ENCODE measurements at places on chromosomes 3 and 15. TPM values are rescaled to one million over a fixed set of nuclear protein-coding genes. Genes with fewer than 3 reads are reported as not detected.

GRCh38 chr3:169348929-169349621 lies 314.4 kb downstream of the MECOM start:
- DNase-seq, result no peak

DNA sequence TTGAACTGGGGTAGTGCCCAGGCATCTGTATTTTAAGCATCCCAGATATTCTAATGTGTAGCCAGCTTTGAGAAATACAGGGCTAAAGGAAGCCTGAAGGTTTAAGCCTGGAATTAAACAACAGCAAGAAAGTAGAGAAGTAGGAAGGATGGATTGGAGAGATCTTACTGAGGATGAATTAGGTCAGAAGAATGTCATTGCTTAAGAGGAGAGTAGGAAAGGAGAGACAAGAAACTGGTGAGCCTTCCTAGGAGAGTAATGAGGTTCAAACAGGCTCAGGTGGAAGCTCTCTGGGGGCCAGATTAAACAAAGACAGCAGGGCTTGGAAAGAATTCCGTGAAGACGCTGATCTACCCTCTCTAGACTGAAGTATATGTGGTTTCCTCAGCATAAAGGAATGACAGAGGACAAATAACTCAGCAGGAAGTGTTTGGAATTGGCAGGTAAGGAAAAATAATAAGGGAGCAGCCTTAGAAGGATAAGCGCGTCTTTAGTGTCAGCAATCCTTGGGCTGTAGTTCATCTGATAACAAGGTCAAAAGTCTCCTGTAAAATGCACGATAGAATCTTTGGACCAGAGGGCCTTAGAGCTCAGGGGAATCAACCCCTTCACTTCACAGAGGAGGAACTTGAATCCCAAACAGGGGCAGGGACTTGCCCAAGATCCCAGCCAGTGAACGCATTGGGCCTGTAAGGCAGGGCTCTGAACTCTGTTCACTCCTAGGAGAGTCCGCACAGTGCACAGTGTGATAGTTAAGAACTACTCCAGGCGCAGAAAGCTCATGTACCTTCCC lies 90.9 kb downstream of the TP63 start:
- no peak for DNase-seq

DNA sequence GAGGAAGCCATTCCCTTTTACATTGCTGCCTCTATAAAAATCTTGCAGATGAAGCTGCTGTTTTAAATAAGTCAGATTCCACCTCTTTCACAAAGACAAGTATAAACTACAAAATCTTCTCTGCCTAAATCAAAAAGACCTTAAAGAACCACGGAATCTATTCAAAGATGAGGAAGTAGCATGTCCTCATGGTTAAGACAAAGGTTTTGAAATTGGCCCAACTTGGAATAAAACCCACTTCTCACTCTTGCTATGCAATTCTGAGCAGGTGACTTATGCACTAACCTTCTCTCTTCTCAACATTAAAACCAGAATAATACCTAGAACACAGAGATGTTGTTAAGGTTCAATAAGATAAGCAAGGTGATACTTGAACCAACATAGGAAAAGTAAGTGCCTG lies 97.6 kb downstream of the FOXP1 start:
- no peak for DNase-seq

The EIF1B gene
- total RNA-seq, result 19.7 TPM

DNA sequence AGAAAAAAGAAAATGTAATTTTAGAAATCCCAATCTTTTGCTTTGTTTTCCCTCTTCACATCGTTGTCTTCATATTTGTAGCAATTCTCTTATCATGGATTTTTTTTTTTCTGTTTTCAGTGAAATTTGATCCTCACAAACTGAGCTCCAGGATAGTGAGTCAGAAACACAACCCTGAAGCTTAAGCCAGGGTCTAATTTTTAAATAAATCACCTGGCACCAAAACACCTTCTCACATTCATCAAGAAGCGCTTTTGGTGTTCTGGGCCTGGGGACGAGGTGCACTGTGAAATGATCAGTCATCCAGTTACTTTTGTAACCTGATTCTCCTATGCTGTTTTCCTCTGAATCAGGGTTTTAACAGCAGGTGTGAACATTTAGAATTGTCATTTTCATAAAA lies 87.7 kb downstream of the REC114 start:
- no peak for DNase-seq

GRCh38 chr15:83992324-83993031 lies 243.1 kb upstream of the GOLGA6L4 start:
- DNase-seq, result no peak

The TFDP2 gene
- 32.0 TPM for total RNA-seq

DNA sequence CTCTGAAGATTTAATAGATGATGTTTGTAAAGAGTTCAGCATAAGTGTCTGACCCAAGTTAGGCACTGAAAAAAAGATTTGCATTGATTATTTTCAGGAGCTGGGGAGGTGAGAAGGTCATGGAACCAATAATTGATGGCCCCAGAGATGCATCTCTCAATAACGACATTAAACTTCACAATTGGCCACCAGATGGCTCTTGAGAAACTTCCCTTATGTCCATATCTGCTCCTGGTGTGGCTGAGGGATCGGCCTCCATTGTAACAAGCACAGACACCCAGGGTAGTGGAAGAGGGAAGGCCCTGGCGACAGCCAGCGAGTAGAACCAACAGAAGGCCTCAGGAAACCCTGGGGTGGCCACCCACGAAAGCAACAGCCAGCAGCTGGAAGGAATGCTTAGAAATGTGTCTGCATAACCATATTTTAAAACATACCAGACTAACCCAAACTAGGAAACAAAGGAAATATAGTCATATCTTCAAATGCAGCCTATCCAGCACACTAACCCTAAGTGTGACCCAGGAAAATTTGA lies 536.7 kb downstream of the SOX2 start:
- no peak for DNase-seq

DNA sequence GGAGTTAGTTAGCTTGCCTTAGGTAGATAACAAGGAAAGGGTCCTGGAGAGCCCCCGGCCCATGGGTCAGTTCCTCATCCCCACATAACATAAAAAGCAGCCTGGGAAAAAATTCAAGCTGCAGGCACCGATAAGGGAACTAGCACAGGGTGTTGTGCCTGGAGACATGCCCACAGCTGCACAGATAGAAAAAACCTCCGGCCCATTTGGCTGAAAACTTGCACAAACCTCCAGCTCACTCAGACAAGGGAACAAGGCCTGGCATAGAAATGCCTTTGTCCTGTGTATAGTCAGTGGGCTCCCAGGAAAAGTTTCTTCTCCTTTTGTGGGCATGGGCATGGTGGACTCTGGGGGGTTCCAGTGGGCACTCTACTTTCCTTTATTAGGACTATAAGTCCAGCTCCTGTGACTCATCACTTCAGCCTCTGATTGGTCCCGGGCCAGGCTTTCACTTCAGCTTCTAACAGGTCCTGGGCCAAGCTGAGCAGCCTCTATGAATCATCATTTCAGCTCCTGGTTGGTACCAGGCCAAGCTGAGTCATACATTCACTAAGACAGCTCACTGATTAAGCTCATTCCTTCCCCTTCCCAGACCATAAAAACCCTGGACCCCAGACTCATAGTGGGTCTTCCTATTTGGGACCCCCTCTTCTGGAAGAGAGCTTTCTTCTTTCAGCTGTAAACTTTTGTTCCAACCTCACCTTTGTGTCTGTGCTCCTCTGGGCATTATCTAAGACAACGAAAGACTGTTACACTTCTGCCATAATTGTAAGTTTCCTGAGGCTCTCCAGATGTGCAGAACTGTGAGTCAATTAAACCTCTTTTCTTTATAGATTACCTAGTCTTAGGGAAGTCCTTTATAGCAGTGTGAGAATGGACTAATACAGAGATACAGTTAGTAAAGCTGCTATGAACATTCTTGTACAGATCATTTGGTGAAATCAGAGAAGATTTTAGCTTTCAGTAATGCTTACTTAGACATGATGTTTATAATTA lies 348.0 kb upstream of the DPPA4 start:
- peak; percentile 20 for DNase-seq

The LDHAL6B gene
- not detected for total RNA-seq

The GRK7 gene
- total RNA-seq, result not detected

DNA sequence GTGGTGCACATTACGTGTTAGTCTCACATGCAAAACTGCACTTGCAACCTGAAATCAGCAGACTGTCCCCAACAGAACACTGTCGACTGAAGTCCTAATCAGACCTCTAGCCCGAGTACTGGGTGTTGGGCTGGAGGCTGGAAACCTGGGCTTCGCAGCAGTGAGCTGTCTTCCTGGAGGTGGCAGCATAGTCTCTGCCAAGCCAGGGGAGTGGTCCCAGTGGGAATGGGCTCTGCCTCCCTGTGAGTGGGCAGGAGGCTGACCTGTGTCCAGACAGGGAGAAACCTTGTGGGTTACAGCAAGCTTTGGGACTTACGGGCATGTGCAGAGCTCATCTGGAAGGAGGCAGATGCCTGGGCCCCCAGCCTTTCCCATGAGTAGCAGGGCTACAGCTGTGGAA lies 38.2 kb upstream of the MYZAP start:
- DNase-seq, result no peak

The USP13 gene
- total RNA-seq, result 30.5 TPM

DNA sequence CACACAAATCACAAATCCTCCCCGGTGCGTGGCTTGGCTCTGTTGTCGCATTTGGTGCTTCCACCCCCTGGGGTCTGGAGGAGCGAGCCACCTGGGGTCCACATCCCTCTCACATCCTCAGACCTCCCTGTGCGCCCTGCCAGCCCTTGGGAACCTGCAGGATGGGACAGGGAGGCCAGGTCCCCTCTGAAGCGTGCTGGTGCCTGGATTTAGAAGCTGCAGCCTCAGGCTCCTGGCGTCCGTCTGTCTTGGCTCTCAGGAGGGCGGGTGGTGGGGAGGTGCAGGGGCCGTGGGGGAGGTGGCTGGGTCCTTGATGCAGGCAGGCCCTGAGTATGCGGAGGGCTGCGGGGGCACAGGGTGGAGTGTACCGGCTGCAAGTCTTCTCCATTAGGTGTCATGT lies 38.4 kb downstream of the RGMA start:
- DNase-seq, result no peak

GRCh38 chr3:36993326-36994283 lies at the start of gene MLH1:
TSS of gene MLH1 (plus strand) at chr3:36993518. CDS start at chr3:36993548, 30 bp downstream.
- peak; percentile 100 for DNase-seq

DNA sequence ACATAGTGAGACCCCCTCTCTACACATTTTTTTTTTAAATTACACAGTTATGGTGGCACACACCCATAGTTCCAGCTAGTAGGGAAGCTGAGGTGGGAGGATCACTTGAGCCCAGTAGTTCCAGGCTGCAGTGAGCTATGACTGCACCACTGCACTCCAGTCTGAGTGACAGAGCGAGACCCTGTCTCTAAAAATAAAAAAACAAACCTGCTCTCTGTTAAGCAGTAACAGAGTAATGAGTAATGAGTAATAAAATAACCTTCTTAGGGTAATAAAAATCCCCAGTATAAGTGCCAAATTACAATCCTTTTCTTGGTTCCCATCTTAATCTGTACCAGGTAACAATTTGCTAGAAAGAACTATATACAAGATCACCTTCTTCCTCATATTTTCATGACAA lies 65.9 kb upstream of the PLXND1 start:
- no peak for DNase-seq

DNA sequence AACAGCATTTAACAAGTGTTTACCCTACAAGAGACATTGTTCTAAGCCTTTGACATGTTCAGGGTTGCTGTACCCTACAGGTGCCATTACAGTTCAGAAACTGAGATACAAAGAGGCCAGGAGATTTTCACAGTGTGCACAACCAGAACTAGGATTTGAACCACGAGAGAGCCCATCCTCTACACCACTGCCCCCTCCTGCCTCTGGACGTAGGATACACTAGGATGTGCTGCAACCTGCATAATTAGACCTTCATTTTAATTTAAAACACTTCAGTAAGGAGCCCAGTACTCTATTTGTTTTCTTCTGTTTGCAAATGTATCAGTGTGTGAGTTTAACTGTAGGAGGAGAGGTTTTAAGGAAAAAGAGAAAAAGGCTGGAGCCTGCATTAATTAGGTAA lies 123.1 kb upstream of the RARB start:
- DNase-seq, result no peak

The CCR2 gene
- total RNA-seq, result not detected

DNA sequence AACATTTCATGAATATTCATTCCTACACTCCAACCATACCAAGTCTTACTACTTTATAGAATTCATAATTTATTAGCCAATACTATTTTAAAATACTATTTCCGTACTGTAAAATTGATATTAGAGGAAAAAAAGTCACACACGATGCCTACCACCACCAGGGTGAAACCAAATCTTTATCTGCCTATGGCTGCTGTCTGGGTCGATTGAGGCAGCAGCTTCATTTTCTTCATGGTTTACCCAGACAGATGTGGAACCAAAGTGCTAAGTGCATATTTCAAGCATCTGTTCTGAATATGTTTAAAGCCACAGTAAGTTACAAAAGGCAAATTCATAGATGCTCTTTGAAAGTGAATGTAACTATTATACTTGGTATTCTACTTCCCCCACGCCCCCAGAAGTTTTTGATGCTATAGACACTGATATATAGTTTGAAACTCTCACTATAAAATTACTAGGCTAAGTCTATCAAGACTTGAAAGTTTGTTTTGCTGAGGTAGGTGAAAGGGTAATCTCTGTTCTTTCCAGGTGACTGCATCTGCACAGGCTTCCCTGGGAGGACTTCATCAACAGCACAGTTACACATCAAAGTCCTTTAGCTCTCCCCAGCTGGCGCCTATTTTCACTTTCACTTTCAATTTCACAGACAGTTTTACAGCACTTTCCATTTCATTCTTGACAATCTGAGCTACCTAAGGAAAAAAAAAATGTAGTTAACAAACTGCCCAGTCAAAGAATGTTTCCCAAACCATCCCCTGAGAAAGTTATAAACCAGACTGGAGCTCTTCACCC lies 113.9 kb downstream of the POLQ start:
- DNase-seq, result peak; percentile 68

- no peak for DNase-seq
These were observed 205.2 kb upstream of the NANOGP8 start for GRCh38 chr15:35290301-35290721.

- DNase-seq, result no peak
These were observed 210.7 kb upstream of the NSMCE3 start for GRCh38 chr15:29480278-29480677.

The CAMK1 gene
- 34.7 TPM for total RNA-seq
